ENCODE measurements at places on chromosomes 7 and 10. TPM values are rescaled to one million over a fixed set of nuclear protein-coding genes. Genes with fewer than 3 reads are reported as not detected.

The SUN3 gene
- total RNA-seq = not detected

The DRGX gene
- not detected for total RNA-seq

The TMEM273 gene
- total RNA-seq = 4.7 TPM

The CPXM2 gene
- total RNA-seq = 13.5 TPM

The CDC14C gene
- not detected for total RNA-seq

The MRPL43 gene
- total RNA-seq = 45.1 TPM

The LRRD1 gene
- total RNA-seq = 0.07 TPM

Data from thoracic aorta endothelial cell (primary cell).